ENCODE measurements at places on chromosomes 6 and 20.

DNA sequence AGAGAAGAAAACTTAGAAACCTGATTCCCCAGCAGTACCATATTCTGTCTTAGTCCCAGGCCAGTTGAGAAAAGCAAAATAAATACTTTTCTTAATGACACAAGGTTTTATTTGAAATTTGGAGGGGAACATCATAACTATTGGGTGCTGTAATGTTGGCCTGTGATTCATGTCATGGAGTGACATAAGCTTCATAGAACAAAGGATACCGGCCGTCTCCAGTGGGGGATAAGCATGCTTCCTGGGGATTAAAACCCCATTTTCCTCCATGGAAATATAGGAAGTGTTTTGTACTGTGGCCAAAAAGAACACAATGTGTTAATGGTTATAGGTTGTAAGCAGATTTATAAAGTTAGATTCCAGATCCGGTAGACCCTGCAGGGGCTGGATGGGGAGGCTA is 18.0 kb downstream of the MTHFD1L start:
- DNase-seq, result no peak

GRCh38 chr20:60292001-60292520 is 333.8 kb downstream of the CDH26 start:
- DNase-seq, result no peak

DNA sequence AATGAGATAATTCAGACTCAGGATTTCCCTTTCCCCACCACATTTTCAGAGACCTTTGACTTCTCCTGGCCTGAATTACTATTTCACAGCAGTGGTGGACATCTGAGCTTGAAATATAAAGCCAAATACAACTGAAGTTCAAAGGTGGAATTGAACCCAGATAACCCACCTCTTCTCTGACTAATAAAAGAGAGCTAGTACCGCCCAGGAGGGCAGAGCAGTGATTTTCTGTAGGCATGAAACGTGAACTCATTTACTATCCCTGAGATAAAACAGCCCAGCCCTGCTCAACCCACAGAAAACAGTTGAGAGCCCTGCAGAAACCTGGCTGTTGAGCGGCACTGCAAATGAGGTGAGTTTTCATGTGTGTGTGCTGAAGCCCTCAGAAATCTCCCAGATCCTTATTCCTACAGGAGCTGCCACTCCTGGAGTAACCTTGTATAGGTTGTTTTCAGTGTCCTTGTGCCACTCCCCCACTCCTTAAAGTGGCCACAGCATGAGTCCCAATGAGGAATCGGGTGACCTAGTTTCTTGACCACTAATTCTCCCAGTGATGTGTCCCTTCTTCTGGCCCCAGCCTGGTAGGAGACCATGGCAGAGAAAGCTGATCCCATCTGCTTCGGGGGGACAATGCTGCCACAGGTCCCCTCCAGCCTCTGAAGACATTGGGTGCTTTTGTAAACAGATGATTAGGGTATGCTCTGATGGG is 99.2 kb downstream of the NOL4L start:
- DNase-seq, result no peak

DNA sequence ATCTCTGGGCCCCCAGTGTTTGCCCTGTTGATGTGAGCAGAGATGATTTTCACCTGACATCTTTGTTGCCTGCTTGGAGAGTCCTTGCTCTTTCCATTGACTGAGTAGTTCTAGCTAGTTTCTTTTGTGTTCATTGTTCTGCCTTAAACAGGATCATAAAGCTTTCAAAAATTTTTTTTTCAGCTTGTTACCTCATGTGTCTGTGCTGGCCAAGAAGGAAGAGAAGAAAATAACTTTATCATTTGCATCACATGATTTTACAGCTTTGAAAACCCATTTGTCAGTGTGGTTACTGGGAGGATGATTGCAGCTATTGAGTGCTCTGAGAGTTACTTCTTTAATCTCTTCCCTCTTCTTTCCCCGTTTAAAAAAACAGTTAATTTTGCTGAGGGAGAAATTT is 16.0 kb downstream of the FOXO3 start:
- DNase-seq, result no peak

DNA sequence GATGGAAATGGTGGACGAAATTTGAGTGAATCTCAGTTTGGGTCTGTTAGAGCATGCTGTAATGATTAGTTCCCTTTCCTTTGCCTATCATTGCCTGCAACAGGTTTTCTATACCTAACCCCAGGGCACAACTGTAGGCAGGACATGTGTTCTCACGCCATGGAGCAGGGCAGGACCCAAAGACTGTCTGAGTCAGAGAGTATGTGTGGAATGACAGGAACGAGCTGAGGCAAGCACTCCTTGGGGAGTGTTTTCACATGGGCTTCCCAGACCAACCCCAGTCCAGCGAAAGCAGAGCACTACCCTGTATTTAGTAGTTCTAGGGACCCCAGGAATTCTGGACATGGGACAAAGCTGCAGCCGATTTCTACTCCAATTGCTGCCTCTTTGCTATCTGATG is 234.2 kb downstream of the HACE1 start:
- DNase-seq, result no peak

DNA sequence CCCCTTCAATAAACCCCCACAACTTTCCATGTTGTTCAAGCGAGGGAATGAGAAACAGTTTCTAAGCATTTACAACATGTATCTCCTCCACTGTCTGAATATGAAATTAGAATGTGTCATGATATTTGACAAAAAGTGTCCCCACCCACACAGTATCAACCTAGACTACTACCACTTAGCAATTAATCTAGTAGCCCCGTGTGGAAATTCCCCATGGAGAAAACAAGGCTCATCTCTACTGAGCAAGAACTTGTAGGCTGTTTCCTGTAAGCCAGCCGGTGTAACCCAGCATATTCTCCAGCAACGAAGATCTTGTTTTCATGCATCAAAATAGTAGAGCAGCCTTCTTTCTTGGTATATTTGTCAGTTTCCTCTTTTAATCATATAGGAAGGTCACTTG is 115.0 kb downstream of the IRF4 start:
- DNase-seq, result peak; percentile 68

GRCh38 chr6:45959534-45960145 is 56.0 kb downstream of the CLIC5 start:
- no peak for DNase-seq

DNA sequence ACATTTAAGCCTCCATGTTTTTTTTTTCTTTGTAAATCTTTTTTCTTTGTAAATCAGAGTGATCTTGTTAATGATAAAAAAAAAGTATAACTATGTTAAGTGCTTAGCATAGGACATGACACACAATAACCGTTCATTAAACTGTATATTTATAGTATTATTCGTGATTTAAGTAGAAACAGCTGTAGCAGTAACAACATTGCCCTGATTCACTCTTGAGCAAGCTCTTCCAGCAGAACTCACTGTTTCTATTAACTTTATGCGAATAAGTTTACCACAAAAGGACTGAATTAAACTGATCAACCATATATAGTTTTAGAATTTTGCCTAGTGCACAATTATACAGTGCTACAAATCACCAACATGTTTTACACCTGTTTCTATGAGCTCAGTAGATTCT is 1338.0 kb upstream of the EYS start:
- DNase-seq, result no peak

DNA sequence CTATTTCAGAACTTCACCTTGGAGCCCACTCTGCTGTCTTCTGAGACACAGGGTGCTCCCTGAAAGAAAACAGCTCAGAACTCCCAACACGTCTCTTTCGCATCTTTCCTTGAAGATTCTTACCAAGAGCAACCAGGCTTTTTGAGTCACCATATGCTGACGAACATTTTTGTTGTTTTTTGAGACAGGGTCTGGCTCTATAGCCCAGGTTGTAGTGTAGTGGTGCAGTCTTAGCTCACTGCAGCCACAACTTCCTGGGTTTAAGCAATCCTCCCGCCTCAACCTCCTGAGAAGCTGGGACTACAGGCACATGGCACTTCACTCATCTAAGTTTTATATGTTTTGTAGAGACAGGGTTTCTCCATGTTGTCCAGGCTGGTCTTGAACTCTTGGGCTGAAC is 68.5 kb downstream of the TRMT11 start:
- DNase-seq, result no peak

DNA sequence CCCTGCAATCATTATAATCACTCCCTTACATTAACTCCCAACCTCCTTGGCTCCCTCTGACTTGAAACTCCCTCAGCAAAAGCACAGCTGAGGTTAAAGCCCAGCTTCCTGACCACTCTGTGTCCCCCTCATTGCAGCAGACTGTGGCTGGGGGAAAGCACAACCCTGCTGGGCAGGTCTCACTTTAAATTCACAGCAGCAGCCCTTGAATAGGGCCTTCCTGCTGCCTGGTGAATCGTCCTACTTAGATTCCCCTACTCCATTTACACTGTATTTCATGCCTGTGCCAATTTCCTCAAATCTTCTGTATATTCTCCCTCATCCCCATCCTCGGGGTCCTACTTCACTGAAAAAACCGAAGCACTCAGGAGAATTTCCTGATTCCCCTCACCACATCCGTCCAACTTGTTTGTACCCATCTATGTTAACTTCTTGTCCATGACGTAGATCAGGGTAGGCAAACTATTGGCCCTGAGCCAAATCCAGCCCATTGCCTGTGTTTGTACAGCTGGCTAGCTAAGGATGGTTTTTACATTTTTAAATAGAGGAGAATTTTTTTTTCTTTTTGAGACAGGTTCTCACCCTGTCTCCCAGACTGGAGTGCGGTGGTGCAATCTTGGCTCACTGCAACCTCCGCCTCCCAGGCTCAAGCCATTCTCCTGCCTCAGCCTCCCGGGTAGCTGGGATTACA is 31.5 kb upstream of the GCM1 start:
- DNase-seq, result no peak

DNA sequence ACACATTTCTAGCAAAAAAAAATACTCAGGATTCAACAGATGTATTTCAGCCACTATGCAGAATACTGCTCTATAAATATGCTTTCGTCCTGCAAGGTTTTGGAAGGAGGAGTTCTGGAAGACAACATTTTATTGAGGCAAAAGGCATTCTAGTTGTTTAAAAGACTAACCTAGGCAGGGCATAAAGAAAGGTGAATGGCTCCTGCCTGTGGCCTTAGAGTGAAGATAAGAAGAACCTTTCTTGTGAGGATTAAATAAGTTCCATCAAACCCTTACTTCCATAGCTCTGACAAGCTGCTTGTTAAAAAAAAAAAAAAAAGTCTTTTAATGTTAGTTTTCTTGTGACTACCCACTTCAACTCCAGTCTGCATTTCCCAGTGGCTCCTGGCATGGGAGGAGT is 139.8 kb downstream of the ADGRB3 start:
- DNase-seq, result no peak

DNA sequence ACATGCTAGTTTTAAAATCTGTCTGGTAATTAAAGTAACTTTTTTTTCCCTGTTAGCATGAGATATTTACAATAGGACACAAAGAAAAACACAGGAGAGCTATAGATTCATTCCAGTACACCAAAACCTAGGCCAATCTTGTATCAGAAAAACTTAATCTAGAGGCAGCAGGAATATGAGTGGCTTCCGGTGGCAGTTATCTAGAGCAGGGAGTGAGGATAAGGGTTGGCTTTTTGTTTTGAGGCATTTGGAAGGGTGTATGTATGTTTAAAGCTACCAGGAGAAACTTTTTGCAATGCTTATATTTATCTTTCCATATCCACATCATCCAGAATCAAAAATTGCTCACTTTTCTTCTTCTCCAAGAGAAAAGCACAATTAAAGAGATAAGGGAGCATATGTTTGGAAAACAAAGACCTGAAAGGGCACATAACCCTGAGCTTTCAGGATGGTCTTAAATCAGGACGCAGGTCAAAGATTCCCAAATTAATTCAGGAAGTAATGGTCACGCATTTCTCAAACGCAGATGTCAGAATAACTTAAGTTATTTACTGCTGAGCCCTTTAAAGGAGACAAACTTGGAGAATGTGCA is 13.1 kb downstream of the TFAP2A start:
- DNase-seq, result no peak

DNA sequence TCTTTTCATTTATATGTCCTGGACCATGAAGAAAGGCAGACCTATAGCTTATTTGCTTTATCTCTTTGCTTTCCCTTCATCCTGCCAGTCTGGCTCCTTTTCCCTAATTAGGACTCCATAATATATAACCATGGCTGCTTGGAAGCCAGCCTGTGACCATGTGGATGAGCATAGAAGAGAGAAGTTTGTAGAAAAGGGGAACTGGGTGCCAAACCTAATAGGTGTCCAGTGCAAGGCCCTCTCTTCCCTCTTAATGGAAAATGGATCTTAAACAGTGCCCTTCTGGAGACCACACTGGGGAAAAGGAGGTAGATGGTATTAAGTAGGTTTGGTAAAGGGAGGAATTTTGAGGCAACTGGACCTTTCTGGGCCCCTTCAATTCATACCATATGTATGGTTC is 16.7 kb upstream of the OSTM1 start:
- no peak for DNase-seq

DNA sequence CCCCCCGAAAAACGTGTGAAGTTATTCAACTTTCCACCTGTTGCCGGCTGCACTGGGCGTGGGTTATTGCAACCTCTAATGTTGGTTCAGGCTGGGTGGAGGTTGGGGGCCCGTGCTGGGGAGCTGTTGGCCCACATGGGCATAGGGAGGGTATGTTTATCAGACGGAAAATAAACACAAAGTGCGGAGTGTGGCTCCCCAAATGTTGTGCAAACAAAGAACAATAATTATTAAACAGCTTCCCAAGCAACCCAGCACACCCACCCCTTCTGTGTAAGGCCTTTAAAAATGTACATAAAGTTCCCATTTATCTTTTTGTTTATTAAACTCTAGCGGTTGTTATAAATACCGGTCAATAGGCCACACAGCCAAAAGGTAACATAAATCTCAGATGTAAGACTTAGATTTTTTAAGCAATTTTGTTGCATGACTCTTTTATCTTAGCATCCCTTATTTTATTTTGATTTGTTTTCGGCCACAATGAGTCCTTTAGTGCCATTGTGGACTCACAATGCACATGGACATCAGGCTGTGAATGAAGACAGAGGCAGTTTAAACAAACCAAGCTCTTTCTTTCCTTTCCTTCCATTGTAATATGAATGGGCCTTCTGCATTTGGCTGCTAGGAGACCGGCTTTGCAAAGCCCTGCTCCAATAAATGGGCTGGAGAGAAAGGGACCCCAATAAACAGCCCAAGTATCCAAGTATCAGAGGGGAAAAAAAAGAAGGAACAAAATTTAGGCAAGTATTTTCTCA is 6.9 kb upstream of the DLL1 start:
- DNase-seq, result no peak
